ENCODE measurements at places on chromosomes 16 and 17. TPM values are rescaled to one million over a fixed set of nuclear protein-coding genes. Genes with fewer than 3 reads are reported as not detected.

- DNase-seq = no peak
Observed at GRCh38 chr17:60049936-60050335, 28.8 kb downstream of the HEATR6 start.

- DNase-seq = no peak
Observed at GRCh38 chr17:6475411-6475810, 31.2 kb downstream of the PIMREG start.

GRCh38 chr17:57751348-57751971 is 6.4 kb upstream of the CCDC182 start:
- DNase-seq = no peak

TMEM114 gene
- total RNA-seq = not detected

DNA sequence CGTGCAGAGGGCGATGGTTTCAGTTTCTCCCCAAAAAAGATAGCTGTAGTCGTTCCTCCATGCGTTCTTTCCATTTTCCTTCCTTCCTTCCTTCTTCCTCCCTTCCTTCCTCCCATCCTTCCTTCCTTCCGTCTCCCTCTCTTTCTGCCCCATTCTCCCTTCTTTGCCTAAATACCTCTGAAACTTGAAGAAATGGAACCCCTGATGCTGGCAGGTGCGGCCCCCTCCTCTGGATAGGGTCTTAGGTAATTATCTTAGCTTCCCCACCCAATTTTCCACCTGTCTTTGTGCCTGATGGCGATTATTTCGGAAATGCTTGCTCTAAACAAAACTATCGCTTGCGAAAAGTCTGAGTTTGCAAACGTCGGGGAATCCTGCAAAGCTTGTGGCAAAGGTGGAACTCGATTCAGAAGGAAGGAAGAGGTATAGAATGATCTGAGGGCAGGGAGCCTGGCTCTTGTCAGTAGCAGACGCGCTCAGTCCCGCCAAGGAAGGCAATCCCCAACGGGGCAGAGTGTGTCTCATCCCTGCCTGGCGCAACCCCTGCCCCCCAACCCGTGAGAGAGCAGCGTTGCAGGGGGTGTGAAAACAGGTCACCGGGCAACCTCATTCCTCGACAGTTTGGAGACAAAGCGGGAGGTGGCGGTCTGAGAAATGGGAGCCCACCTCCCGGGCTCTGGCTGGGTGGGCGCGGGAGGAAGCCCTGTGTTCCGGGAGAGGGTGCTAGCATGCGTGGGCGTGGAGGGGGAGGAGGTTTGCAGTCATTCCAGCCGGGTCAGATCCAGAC is 2.9 kb upstream of the CBX8 start:
- DNase-seq = no peak

CTCF gene
- 44.4 TPM for total RNA-seq

DNA sequence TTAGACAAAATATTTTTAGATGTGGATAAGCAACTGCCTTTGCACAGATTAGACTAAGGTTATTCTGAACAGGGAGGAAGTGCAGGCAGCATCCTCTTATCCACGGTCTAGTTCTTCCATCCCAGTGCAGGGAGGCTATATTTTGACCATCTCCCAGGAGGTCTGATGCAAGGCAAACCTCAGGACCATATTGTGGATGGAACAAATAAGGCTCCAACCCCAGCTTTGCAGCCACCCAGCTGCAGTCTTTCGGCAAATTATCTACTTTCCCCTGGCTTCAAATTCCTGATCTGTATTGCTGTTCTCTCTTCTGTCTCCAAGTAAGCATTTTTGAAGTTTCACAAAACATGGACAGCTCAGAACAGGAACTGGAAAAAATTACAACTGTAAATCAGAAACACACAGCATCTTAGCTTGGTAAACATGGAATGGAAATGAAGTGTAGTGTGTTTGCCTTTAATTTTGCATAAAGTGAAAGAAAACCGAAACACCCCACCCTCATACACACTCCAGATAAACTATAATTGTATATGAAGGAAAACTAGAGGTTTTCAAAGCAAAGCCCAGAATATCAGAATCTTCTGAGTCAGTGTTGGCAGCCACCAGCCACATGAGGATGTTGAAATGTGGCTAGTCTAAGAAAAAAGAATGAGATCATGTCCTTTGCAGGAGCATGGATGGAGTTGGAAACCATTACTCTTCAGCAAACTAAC is 33.5 kb upstream of the MON1B start:
- no peak for DNase-seq

DNA sequence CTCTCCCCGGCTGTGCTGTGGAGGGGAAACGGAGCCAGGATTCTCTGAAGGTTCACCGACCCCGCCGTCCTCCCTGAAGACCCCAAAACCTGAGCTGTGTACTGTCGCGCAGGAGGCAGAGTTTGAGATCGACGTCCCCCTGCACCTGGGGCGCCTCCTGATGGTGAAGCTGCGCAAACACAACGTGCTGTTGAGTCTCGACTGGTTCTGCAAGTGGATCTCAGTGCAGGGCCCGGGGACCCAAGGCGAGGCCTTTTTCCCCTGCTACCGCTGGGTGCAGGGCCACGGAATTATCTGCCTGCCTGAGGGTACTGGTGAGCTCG is 62.6 kb upstream of the TEKT1 start:
- no peak for DNase-seq

DNA sequence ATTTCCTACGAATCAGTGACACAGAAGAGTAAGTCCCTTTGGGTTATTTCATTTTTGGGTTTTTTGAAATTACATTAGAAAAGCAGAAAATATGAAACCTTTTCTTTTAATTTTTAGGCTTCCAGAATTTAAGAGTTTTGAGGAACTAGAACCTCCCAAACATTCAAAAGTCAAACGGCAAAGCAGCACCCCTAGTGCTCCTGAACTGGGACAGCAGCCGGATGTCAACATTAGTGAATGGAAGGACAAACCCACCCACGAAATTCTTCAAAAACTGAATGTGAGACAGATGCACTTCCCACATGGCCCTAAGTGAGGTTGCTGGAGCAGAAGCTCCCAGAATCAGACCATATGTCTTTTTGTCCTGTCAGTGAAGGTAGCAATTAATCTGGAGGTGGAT is 199.4 kb downstream of the PHKB start:
- DNase-seq = no peak

TPPP3 gene
- not detected for total RNA-seq

FLYWCH2 gene
- 34.5 TPM for total RNA-seq

GRCh38 chr16:11076259-11077018 is 132.1 kb downstream of the CLEC16A start:
- no peak for DNase-seq

GRCh38 chr17:38729886-38730525 is at the start of gene CISD3:
CISD3 (plus strand) TSS chr17:38730341; CDS start chr17:38730359, 18 bp downstream.
- peak; percentile 69 for DNase-seq

- no peak for DNase-seq
Observed at GRCh38 chr17:63116228-63116627, 150.2 kb downstream of the TANC2 start.

- DNase-seq = peak; percentile 58
Observed at GRCh38 chr17:35879773-35880654, at the start of gene CCL5. CCL5 (minus strand) TSS chr17:35880360.

KRTAP9-2 gene
- total RNA-seq = not detected

Data from HT1080 (cell line).